ENCODE measurements at places on chromosomes 7 and 10.

- DNase-seq, result no peak
These were observed 670 bp upstream of the AGK start for GRCh38 chr7:141550386-141551093.

DNA sequence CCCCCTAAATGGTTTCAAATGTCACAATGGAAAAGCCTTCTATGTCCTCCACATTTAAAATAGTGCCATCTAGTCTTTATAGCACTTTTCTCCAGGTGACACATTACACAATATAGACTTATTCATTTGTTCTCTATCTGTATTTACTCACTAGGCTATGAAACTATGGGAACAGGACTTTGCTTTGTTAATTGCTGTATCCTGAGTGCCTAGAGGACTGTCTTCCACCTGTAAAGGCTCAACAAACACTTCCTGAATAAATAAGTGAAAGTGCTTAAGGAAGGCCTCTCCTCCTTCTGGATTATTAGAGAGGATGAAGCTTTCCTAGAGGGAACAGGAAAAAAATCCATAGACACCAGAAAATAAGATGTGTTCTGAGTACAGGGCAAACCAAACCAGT is 397.6 kb upstream of the LRRN3 start:
- no peak for DNase-seq

DNA sequence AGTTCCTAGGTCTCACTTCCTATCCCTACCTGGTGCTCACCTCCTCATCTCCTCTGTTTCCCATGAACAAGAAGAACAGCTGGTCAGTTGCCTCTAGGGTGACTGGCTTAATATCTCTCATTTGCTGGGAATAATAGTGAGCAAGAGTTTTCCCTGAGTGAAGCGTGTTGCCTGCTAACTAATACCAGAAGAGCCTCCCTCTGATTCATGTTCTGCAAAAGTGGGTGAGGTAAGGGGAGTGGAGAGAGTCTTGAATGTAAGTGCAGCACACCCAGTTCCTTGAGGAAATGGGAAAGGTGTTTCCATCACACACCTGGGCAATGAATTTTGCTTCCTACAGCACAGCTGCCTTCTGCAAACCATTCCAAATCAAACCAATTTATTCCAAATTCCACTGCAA is 29.6 kb downstream of the FZD1 start:
- no peak for DNase-seq

- no peak for DNase-seq
These were observed 504.0 kb downstream of the SORCS1 start for GRCh38 chr10:106660550-106660949.

GRCh38 chr7:106978425-106979420 is 65.8 kb upstream of the PRKAR2B start:
- no peak for DNase-seq

- no peak for DNase-seq
These were observed 40.1 kb downstream of the CSTF2T start for GRCh38 chr10:51659344-51659743.

- DNase-seq, result no peak
These were observed 645 bp upstream of the COPG2 start for GRCh38 chr7:130669085-130669700.

GRCh38 chr7:107461938-107462533 is 7.8 kb upstream of the GPR22 start:
- DNase-seq, result no peak

DNA sequence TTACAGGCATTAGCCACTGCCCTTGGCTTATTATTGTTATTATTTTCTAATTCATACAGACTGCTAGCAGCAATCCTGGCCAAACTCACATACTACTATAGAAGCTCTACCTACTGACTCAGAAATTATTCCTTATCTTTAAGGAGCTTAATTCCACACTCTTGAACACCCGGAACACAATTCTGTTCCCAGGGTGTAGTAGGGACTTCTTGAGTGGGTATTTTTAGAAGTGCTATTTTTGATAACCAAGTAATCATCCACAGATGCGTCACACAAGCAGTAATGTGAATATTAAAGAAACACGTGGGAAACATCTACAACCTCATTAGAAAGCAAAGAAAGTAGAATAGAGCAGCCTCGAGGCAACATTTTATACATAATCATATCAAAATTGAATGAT is 149.2 kb downstream of the PTEN start:
- DNase-seq, result no peak

DNA sequence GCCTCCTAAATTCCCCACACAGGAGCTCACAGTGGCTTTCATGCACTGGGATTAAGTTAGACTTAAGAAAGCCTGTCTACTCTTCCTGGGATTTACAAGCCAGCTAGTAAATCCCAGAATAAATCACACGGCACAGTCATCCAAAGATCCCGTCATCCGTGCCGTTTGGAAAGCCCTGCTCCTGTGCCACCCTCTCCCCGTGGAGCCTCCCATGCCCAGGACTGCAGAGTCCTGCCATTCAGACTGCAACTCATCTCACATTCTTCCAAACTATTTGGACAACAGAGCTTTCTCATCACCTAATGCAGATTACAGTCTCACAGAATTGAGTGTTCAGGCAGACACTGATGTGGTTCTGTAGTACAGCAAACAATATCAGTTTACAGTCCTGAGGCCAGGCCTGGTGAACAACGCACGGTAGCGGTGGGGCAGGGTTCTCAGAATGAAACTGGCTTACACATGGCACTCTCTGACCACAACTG is 166.5 kb downstream of the EGFR start:
- no peak for DNase-seq

DNA sequence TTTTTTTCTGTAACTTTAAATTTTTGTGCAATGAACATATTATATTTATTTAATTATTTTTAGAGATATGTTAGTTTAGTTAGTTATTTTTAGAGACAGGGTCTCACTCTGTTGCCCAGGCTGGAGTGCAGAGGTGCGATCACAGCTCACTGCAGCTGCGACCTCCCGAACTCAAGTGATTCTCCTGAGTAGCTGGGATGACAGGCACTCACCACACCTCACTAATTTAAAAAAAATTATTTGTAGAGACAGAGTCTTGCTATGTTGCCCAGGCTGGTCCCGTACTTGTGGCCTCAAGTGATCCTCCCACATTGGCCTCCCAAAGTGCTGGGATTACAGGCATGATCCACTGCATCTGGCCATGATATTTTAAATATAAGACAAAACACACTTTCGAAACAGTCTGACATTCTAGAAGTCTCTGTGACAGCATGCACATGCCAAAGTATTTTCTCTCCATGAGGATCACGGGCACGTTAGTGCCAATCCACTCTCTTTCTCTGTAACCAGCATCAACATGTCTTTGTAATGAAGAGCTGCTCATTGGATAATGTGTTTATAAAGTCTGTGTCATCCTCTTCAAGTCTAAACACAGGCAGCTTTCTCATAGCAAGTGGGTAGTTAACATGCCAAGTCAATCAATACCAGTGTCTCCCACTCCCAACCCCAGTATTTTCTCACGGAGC is 137.4 kb downstream of the GLI3 start:
- DNase-seq, result no peak

- DNase-seq, result no peak
These were observed 7.7 kb downstream of the PNLIP start for GRCh38 chr10:116553378-116553980.

DNA sequence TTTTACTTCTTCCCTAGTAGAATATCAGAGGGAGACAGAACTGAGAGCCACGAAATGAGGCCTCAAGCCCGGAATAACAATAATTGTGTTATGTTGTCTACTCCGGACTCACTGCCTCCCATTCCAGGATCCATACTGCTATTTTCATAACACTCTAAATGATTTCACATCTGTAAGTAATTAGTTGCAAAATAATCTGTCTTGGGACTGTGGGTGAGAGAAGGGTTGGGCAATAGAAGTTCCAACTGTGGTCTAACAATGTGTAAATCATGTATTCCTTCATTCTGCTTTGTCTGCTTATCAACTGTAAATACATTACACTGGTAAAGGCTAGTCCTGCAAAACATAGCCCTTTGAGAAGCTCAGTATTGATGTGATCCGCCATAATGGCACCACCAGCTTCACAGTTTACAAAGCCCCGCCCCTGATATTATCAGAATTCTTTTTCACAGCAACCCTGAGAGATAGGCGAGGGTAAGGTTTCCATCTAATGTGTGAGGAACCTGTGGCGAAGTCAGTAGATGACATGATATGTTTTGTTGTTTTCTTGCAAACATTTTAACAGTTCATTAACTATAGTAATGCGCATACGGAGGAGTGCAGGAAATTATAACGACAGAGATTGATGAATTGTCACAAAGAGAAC is 265.7 kb upstream of the BMPER start:
- DNase-seq, result no peak

DNA sequence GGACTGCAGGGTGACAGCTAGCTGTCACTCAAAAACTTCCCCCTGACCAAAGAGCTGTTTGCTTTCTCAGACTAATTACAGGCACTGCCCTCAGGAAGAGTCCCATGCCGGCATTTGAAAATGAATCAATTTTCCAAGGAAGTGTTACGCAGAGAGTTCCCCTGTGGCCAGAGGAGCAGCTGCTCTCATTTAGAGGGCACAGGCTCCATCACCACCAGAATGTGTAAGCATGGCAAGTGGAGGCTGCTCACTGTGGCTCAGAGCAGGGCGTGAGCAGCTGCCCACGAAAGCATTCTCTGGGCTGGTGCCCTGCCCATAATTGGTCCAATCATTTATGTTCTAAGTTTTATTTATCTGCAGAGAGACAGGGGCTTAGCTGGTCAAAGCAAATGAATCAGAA is 202.2 kb downstream of the RAMP3 start:
- no peak for DNase-seq

GRCh38 chr7:143188994-143189393 is 5.8 kb downstream of the TAS2R39 start:
- no peak for DNase-seq

DNA sequence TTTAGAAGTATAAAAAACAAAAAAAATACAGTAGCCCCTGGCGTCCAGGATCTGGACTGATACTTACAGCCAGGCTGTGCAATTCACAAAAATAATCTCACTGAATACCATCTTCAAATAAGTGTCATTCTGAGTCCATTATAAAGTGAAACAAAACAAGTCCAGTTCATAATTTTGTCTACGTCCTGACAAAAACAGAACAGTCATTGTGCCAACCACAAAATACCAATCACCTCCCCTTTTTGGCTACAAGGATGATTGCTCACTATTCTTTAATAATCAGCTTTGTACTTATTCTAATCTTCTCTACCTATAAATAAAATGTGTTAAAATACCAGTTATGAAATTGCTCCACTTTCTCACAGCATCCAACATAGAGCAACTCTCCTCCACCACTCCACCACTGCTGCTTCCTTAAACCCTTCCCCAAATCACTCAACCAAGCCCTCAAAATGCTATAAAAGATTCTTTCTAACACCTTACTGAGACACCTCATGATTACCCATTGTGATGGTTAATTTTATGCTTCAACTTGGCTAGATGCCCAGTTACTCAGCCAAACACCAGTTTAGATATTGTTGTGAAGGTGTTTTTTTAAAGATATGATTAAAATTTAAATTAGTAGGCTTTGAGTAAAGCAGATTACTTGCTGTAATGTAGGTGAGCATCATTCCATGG is 479.8 kb upstream of the SEMA3A start:
- no peak for DNase-seq

- no peak for DNase-seq
These were observed 41.7 kb upstream of the EZH2 start for GRCh38 chr7:148925836-148926235.

- DNase-seq, result no peak
These were observed 324.3 kb upstream of the GALNT17 start for GRCh38 chr7:70807650-70808049.

DNA sequence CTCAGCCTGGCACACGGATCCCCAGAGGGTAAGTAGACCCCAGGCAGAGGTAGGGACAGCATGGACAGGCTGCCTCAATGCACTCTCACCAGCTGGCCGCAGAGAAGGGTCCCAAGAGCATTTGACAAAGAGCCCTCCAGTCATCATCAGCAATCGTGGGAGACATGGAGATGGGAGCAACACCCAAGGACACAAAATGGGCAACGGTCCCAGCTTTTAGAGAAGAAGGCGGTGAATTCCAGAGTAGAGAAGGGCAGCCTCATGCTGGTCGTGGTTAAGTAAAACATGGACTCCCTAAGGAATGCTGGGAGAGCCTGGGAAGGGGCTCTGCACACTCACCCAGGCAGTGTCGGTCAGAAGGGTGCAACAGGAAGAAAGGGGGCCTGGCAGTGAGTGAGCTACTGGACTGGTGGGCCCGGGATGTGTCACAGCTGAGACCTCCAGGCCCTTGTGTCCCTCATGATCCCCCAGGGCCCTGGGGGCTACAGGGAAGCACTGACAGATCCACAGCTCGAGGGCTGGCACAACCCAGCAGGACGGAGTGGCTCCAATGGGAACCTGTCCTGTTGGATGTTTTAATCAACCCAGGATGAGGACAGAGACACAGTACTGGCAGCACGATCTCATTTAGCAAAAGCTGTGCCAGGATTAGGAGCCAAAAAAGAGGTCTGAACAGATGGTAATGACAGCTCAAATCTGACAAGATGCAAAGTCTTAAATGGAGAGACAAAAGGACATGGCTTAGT is 147.1 kb downstream of the NEURL1 start:
- DNase-seq, result no peak

DNA sequence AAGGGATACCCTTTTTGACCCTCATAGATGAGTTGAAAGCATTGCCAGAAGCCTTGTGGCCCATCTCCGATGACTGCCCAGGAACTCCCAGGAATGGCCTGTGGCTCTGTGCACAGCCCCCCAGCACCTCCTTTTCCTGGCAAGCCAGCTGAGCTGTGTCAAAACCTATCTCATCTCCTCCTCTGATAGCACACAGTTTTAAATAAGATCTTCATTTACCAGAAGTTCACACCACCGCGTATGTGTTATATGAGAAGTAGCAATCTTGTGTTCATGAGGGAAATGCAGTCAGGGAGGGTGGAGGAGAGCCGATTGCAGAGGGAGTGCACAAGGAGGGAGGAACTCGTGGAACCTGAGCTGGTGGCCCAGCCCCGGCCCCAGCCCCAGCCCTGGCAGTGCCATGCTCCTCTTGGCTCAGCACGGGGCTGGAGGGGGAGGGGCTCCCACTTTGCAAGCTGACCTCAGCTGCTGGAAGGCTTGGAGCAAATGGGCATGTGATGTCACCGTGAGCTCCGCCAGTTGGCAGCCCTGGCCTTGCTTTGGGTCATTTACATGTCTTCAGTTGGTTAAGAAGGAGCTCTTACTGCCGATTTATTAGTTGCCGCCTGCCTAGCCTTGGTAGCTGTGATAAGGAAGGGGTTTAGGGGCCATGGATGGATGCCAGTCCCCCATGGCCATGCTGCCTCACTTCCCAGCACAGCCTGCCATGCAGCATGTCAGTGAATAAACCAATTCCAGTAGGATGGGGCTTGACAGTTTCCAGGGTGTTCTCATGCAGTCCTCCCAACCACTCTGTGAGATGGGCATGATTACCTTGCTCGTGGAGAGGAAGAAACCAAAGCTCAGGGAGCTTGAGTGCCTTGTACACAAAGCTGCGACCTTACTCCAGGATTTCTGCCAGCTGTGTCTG is 20.0 kb downstream of the UNC5B start:
- no peak for DNase-seq

- DNase-seq, result no peak
These were observed 568.0 kb upstream of the IGFBP3 start for GRCh38 chr7:46489106-46489505.

GRCh38 chr7:29539471-29539870 is 24.2 kb upstream of the PRR15 start:
- no peak for DNase-seq

GRCh38 chr7:26489391-26489790 is 197.7 kb downstream of the SNX10 start:
- DNase-seq, result no peak

GRCh38 chr10:8052956-8053445 is 1.5 kb upstream of the GATA3 start:
- no peak for DNase-seq
